Left renal cortex interstitium (tissue), 4 donors: ENCODE measurements at places on chromosomes 4 and X.

DNA sequence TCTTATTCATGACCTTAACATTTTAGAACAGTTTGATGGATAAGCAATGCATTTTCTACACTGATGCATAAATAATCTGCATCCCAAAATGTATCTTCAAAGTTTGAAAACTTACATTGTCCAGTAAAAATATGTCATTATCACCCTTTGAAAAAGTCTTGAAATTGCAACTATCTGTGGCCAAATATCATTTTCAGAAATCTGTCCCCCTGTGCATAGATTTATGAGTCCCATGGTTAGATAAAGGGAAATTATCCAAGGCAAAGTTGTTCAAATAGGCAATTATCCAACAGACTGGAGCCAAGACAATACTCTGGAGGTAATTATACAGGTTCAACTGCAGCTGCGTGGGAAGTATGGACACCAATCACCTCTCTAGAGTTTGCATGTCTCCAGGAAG is 182.5 kb upstream of the INTU start:
- no peak for DNase-seq

DNA sequence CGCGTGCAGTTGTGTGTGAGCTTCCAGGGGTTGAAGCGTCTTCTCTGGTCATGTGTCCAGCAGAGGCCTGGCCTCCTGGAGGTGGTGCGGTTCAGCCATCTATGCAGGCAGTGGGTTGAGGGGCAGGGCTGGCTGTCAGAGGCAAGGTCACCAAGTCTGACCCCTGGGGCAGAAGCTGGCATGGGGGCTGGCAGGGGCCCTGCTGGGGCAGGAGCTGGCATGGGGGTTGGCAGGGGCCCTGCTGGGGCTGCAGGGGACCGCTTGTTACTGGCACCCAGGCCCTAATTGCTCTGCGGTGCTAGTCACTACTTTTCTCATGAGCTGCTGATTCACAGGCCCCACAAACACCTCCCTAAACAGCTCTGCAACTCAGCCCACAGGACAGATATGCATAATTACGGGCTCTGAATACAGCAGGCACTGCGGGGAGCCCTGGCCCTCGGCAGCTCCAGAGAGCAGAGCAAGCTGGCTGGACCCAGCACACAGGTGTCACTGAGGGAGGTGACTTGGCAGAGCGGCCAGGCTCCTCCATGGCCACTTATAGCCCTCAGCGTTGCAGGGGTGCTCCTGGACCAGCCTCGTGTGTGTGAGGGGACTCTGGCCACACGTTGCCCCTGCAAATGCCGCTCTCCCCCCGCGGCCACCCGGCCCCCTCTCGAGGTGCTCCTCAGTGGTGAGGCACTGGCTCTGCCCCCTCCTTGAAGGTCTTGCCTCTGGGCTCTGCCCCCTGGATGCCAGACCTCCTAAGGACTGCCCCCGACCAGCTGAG is 32.7 kb downstream of the CPLX1 start:
- no peak for DNase-seq

GRCh38 chrX:49137492-49137891 is 14.0 kb upstream of the GPKOW start:
- DNase-seq, result no peak

DNA sequence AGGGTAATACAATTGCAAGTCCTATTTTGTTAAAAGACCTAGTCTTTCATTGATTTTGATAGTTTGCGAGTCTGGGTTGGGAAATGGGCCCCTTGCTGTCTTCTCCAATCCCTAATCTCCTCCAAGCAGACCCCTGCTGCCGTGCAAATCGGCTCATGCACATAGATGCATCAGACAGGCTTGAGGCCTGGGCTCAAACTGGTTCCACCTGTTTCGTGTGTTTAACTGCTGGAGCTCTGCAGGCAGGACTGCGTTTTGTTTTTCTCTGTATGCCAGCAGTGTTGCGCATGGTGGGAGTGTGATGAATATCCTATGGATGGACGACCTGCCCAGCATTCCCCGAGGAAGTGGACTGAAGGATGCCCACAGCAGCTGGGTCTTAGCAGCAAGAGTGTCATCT is 133.9 kb downstream of the PDGFRA start:
- DNase-seq, result no peak

GRCh38 chr4:129323658-129324057 is 227.7 kb downstream of the C4orf33 start:
- no peak for DNase-seq

DNA sequence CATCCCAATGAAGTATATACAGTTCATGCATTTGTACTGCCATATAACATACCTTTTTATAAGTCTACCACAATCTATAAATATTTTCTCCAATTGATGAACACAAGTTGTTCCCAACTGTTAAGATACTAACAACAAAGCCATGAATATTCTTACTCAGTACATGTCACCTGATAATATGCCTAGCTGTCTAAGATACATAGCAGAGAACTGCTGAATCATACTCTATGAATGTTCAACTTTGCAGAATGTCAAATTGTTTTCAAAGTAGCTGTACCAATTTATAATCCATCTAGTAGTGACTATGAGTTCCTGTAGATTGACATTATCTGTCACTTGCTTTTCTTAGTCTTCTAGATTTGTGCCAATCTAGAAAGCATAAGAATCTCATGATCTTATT is 84.9 kb downstream of the RAB28 start:
- no peak for DNase-seq

- no peak for DNase-seq
These were observed 223.6 kb downstream of the PALLD start for GRCh38 chr4:168720396-168720900.

DNA sequence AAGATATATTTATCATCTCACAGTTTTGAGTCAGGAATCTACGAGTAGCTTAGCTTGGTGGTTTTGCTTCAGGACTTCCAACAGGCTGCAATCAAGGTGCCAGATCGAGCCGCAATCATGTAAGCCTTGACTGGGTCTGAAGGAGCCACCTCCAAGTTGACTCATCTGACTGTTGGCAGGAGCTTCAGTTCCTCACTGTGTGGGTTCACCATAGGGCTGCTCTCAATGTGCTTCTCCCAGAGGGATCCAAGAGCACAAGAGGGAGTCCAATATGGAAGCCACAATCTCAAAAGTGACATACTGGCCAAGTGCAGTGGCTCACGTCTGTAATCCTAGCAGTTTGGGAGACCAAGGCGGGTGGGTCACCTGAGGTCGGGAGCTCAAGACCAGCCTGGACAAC is 26.5 kb downstream of the DCHS2 start:
- DNase-seq, result no peak

- DNase-seq, result no peak
These were observed 109.6 kb upstream of the KIT start for GRCh38 chr4:54548098-54548620.

DNA sequence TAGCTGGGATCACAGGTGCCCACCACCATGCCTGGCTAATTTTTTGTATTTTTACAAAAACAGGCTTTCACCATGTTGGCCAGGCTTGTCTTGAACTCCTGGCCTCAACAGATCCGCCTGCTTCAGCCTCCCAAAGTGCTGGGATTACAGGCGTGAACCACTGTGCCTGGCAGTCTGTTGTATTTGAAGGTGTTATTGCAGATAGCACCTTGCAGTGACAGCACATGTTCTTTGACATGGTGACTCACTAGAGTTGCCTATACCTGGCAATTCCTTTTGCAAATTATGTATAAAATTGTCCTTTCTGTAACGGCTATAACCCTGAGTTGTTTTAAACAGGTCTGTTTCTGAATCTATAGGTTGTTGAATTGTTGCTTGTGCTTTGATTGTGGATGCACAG is 7.9 kb downstream of the OGT start:
- DNase-seq, result no peak

GRCh38 chrX:119105826-119106225 is 21.8 kb downstream of the KIAA1210 start:
- no peak for DNase-seq

DNA sequence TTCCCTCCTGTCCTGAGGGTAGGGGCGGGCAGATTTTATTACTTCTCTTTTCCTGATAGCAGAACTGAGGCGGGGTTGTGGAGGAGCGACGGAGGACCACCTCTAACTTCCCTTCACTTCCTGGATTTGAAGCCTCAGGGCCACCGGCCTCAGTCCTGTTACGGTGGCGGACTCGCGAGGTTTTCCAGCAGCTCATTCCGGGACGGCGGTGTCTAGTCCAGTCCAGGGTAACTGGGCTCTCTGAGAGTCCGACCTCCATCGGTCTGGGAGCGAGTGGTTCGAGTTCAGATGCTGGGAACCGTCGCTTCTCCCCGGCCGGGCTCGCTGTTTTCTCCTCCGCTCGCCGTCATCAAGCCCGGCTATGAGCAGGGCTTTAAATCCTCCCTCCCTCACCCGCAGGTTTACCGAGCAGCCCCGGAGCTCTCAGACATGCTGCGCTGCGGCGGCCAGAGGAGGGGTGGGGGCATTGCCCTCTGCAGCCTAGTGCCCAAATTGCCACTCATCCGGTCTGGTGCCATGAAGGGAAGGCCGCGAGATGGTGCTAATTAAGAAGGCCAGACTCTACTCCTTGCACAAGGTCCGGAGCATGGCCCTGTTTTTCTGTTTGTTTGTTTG is 23.3 kb downstream of the HAND2 start:
- DNase-seq, result no peak
